IPS DF 19.7 (cell line): ENCODE measurements at places on chromosomes 4 and X.

- no peak for DNase-seq
Measured at GRCh38 chrX:46750889-46751288, 8.0 kb downstream of the SLC9A7 start.

DNA sequence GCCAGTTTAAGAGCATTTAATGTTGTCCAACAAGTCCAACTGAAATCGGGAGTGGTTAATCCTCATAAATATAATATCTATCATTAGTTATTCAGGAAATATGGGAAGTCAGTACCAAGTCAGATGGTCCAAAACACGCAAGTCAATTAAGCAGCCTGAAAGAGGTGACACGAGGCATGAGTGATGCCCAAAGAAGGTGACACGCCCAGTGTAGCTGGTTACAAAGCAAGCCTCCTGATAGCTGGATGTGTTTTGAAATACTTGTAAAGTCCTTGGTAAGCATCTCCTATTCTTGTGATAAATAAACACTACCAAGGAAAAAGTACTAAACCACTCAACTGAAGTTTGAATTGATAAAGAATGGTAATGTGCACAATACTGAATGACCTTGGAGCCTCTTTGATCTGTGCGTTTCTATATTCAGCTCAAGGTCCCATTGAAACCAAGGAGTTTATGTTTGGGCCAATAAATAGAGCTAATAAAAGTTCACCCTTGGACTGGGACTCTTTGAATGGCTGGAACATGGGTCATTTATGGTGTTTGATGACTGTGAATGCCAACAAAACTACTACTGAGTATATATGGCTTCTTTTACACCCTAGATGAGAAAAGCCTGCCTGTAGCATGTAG lies 93.2 kb upstream of the KLF3 start:
- DNase-seq, result no peak

DNA sequence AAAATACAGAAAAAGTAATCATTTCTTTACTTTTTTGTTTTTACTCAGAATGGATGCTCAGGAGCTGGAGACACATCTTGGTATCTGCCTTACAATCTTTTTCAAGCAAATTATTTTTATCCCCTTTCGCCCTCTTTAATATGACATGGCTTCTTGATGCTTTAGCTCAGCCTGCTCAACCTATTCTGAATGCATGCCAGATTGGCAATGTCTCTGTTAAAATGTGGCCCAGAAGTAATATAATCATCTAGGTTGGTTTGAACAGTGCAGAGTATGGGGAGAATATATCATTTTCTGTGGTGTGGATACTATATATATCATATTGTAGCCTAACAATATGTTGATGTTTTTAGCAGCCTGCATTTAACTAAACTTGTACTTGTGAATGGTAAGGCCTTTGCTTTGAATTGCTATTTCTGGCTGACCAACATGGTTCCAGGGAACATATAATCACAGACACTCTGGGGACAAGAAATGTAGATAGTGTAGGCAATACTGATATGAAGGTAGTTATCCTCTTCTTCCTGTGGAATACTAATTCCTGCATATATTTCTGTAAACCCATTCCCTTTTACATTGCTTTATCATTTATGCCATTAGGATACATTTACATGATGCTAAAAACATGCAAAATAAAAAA lies 282.7 kb downstream of the PPP3CA start:
- DNase-seq, result no peak

GRCh38 chr4:37561803-37562207 lies 124.4 kb downstream of the RELL1 start:
- DNase-seq, result no peak

DNA sequence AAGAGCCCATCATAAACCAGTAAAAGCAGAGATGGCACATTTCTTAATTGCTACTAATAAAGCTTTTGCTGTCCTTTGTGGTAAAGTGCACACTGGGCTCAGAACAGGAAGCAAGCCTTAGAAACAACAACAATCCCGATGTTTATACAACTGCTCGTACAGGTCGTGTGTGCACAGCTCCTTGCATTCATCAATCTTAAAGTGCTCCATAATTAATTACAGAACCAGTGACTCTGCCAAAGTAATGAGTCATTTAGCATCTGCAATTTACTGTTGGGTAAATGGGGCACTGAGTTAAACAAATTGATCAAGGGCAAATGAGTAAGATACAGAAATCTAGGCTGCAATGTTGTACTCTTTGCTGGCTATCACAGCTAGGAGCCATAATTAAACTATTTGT lies 61.3 kb upstream of the TXK start:
- DNase-seq, result no peak
